SIG-M5 (cell line): ENCODE measurements at places on chromosomes 1 and 21.

DNA sequence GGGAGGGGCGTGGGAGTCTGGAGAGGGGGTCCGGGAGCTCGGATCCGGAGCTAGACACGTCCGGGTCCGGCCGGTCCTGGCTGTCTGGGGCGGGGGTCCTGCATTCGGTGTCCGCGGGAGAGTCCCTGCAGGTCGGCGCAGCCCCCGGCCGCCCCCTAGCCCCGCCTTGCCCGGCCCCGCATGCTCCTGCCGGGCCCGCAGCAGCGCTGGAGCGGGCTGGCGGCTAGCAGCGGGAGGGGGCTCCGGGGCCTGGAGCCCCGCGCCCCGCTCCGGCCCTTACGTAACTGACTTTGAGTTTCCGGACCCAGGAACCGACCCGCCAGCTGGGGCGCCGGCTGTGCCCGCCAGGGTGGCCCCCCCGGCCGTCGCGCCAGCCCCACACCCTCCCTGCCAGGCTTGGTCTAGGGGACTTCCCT is 26.9 kb upstream of the EPB41 start:
- no peak for DNase-seq

DNA sequence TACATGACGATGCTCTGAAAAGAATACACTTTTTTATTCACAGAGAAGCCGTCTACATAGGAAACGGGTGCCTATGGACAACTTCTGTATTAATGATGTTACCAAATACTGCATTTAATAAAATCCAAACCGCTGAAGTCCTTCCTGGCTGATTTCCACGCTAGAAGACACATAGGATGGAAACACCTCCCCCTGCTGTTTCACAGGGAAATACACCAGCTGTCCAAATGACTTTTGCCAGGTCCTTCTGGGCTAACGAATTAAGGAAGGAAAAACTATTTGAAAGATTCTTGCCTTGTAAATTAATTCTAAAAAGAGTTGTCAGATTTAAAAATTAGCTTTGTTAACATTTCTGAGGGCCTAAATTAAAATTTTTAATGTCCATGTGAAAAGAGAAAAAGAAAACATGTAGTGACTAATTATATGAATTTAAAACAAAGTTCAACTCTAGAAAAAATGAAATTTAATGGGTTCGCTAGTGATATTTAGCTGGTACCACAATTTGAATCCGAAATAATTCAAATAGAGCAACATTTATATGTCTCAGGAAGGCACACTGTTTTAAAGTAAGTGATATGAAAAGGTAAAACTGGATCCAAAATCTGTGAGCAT is 146.0 kb downstream of the RERE start:
- DNase-seq, result no peak

DNA sequence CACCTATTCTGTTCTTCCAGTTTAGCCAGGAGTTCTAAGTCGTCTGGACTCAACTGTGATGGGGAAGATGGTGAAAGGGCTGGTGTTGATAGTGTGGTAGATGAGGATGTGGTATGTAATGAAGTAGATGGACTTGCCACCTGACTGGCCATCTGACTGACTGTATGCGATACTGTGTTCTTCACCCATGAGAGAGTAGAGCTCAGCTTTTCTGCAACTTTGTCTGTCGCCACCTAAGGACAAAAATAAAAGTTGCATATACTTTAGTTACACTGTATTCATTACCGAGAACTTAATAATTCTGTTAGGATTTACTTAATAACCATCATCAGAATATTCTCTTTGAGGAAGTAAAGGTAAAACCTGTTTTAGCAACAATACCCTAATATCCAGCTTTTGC is 48.5 kb downstream of the EVI5 start:
- no peak for DNase-seq

- no peak for DNase-seq
Observed at GRCh38 chr1:33363470-33363861, 42.6 kb upstream of the A3GALT2 start.
